Pons (tissue), 1 donor: ENCODE measurements at places on chromosomes 7 and 10.
A peak's percentile ranks its signal among the peaks of the same experiment; 100 is the strongest.

DNA sequence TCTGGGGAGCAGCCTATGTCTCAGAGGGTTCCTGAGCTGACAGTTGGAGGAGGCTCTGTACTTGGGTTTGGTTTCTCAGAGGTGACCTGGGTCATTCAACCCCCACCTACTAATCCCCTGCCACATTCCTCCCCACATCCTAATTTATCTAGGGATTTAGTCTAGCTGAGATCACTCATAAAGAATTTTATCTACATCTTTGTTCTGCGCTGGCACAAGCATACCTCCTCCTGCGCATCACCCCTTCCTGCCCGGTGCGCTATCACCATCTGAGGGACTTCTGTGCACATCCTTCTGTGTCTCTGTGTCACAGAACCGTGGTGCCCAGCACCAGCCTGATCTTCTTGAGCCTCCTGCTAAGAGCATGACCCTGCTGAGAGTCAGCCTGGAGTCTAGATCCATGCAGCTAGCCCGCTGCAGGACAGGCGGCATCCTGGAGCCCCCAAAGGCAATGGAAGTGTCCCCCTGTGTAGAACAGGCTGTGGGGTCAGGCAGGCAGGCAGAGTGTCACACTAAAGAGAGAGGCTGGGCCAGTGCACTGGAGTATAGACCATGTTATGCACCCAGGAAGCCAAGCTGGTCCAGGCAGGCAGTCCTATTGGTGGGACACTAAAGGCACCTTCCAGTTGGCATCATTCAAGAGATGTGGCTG is 63.6 kb downstream of the ARHGAP22 start:
- no peak for DNase-seq

- no peak for DNase-seq
Observed at GRCh38 chr10:24241536-24242040, 32.6 kb downstream of the KIAA1217 start.

DNA sequence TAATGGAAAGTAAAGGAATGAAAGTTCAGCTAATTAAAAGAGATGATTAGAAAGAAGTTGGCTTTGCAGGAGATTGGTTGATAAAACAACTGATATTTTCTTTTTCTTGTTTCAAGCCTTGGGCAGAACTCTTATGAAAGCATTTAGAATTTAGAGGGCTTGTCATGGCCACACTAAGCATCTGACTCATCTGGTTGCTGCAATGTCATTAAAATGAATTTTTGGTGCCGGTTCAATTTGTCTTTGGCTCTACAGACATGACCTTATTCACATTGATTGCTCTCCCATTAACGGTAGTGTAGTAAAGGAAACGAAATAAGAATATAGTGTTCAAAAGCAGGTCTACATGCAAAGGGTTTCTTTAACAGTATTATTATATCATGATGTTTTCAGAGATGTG is 1012.4 kb upstream of the C7orf33 start:
- no peak for DNase-seq

DNA sequence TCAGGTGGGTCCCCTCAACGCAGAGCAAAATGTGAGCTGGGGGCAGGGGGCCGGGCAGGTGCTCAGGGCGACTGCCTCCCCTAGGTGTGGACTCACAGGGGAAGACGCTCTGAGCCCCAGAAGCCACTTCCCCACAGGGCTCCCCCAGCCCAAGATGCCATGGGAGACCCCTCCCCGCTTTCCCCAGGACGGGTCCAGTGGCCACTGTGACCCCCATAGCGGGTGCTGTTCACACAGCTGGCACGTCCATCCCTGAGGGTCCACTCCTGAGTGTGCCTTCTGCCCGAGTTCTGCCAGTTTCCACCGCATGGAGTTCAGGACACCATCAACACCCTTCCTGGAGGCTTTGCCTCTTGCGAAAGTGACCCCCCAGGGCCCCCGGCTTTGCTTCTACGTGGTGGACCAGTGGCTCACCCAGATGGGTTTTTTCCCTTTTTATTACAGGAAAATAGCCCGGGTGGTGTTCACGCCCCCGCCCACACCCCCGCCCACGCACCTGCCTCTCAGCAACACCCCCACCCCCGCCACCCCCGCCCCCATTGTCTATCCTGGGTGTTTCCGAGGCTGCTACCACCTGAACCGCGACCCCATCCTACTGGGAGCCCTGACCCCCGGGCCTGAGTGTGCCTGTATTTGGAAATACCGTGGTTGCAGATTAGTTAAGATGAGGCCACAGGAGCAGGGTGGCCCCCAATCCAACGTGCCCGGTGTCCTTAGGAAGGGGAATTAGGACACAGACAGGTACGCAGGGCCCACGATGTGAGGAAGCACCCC is 32.0 kb downstream of the ADAP1 start:
- DNase-seq: no peak

DNA sequence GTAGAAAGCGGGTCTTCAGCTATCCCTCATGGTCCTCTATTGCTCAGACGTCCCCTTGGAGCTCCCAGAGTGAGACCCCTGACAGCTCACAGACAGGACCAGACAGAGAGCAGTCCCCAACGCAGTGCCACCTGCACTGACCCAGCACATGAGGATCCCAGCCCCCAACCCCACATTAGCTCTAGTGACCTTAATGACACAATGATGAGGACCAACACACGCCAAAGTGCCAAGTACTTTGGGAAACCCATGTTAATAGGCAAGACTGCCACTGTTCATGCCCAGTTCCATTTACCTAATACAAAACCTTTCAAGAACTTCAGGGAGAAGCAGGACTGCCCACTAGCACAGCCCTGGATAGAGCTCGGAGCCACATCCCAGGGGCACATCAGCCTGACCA is 5.7 kb upstream of the GRB10 start:
- DNase-seq: no peak

DNA sequence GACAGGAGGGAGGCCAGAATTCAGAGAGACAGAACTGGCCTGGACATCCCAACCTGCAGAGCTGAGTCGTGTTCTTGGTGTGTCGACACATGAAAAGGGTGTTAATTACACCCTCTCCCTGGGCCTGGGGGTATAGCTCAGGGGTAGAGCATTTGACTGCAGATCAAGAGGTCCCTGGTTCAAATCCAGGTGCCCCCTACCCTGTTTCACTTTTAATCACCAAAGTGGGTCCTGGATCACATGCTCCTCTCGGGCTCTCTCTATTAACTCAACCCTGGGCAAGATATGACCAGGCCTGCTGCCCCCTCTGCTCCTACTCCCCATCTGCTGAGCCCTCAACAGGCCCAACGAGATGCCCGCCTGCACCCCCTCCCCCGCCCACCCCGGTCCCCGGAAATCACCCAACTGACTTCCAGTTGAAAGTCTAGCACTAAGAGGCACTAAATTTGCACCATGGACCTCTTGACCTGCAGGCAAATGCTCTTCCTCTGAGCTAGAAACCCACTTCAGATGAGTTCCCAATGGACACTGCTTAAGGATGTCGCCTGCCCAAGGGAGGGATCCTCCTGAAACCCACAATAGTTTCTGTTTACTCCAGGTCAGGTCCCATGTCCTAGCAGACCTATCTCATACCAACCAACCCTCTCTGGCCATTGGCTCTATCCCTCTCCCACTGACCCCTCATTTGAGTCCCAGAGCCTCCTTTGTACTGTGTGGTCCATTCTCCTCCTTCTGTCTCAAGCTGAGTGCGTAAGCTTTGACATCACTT is 137.6 kb downstream of the ZNF467 start:
- DNase-seq: no peak

GRCh38 chr10:17782921-17783665 is 26.1 kb upstream of the MRC1 start:
- DNase-seq: no peak

DNA sequence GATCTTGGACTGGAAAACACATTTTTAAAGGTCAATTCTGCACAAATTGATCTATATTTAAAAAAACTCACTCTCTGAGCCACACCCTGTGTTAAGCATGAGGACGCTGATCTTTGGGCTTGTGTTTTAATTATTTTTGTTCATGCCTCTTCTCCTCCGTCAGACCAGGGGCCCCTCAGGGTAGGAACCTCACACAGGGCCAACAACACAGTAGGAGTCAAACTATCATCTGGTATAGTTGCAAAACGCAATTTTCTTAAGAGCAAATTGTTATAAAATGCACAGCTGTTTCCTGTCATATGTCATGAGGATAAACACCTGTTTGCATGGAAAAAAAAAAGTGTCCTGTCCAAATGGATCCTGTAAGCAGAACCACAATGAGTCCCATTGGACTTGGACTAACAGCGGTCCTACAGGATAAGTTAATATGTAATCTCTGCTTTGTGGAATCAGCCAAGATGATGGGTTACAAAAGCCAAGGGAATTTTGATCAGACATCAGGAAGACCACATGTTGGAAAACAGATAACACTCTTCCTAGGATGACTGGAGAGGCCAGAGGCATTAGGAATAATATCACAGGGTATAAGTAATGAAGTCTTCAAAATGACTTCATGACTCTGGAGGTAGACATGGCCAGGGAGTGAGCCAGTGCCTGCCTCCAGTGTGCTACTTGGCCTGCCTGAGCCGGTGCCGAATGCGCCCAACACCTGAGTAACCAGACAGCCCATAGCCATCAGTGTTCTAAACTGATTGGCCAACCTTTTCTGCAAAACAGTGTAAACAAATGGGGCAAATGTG is 184.9 kb upstream of the ADCY1 start:
- no peak for DNase-seq

GRCh38 chr10:74081192-74081803 is 69.3 kb downstream of the AP3M1 start:
- peak; percentile 56 for DNase-seq

DNA sequence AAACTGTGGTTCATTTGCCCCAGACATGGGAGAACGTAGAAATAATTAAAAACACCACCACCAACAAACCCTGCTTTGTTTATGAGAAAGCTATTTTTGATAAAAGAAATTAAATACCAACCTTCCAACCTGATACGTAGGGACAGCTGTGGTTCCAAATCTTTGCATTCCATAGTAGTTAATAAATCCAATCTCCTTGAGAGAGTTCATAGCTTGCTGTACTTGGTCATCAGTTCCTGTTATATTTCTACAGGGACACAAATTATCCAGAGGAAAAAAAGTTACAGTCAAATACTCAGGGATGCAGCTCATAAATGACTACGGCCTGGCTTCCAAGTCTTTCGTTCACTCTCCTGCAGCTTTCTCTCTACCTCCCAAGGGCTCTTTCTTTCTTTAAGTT is 41.1 kb downstream of the PUS7 start:
- DNase-seq: no peak

- no peak for DNase-seq
Observed at GRCh38 chr10:22629852-22630233, 84.5 kb downstream of the PIP4K2A start.
